ENCODE measurements at places on chromosomes 1 and 21. TPM values are rescaled to one million over a fixed set of nuclear protein-coding genes. Genes with fewer than 3 reads are reported as not detected.

TP53BP2 gene
- total RNA-seq = 29.4 TPM

HCRTR1 gene
- not detected for total RNA-seq

MYOG gene
- total RNA-seq = not detected

TSTD1 gene
- total RNA-seq = 0.48 TPM

UBL4B gene
- total RNA-seq = not detected

FAM110D gene
- total RNA-seq = 0.03 TPM

CELF3 gene
- total RNA-seq = not detected

CFAP410 gene
- total RNA-seq = 7.7 TPM

DIPK1A gene
- total RNA-seq = 8.8 TPM

GBP7 gene
- total RNA-seq = not detected

ARHGAP30 gene
- 0.09 TPM for total RNA-seq

SPATA21 gene
- 0.03 TPM for total RNA-seq

SPRR4 gene
- not detected for total RNA-seq

DISP3 gene
- total RNA-seq = 0.48 TPM

STUM gene
- not detected for total RNA-seq

Data from A549 treated with AZD2906 at 1 μM for 4 hours (cell line).